ENCODE measurements at places on chromosomes 6 and 20.

- no peak for DNase-seq
Observed at GRCh38 chr6:123785039-123785438, 18.6 kb upstream of the NKAIN2 start.

- no peak for DNase-seq
Observed at GRCh38 chr6:170069611-170070010, 221.3 kb downstream of the DLL1 start.

- no peak for DNase-seq
Observed at GRCh38 chr6:130632897-130633296, 194.3 kb upstream of the SMLR1 start.

GRCh38 chr6:15265787-15266186, 19.9 kb downstream of the JARID2 start:
- DNase-seq, result no peak

DNA sequence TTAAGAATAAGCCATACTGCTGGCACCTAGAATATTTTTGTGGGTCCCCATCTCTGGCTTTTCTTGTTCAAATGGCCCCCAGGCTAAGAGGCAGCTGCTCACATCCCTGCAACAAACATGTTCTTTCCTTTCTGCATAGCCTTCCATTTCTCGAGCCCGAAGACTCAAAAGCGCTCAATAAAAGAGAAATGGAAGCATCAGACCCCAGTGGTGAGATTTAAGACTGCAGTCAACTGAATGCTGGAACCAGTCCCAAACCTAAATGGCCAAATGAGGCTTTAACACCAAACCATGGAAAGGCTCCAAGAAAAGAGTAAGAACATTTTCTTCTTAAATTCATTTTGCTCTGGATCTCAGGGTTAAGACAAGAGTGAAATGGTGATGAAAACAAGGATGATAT, 122.1 kb upstream of the TRAF3IP2 start:
- no peak for DNase-seq

- DNase-seq, result no peak
Observed at GRCh38 chr6:9308284-9308683, 872.9 kb upstream of the SLC35B3 start.

- no peak for DNase-seq
Observed at GRCh38 chr6:155543166-155543847, 87.7 kb upstream of the NOX3 start.

DNA sequence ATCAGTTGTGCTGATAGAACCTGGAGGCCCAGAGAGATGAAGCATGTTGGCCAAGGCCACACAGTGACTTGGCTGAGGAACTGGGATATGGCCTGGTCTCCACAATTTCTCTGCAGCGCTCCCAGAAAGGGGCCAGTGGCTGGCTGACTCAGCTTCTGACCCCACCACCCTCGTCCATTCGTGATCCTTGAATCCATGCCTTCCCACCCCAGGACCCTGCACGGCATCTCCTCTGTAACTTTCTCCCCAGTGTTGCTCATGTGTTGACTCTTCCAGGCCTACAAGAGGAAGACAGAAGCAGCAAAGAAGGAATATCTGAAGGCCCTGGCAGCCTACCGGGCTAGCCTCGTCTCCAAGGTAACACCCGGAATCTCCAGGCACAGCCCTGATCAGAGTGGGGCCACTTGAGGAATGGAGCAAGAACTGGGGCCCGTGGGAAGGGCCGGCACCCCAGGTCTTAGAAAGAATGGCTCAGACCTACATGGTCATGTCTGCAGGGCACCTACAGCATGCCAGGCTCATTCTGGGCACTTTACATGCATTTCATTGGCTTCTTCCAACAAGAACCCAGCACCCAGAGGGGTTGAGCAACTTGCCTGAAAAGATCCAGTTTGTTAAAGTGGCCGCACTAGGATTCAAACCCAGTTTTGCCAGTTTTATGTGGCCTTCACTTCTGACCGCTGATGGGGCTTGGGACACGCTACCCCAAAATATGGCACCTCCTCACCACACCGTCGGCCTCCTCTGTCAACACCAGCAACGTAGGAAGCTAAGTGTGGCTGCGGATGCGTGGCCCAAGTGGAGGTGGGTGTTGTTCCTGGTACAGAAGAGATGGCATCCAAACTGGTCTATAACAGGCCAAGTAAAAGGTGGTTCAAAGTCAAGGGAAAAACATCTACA, 122.2 kb downstream of the JPH2 start:
- no peak for DNase-seq

DNA sequence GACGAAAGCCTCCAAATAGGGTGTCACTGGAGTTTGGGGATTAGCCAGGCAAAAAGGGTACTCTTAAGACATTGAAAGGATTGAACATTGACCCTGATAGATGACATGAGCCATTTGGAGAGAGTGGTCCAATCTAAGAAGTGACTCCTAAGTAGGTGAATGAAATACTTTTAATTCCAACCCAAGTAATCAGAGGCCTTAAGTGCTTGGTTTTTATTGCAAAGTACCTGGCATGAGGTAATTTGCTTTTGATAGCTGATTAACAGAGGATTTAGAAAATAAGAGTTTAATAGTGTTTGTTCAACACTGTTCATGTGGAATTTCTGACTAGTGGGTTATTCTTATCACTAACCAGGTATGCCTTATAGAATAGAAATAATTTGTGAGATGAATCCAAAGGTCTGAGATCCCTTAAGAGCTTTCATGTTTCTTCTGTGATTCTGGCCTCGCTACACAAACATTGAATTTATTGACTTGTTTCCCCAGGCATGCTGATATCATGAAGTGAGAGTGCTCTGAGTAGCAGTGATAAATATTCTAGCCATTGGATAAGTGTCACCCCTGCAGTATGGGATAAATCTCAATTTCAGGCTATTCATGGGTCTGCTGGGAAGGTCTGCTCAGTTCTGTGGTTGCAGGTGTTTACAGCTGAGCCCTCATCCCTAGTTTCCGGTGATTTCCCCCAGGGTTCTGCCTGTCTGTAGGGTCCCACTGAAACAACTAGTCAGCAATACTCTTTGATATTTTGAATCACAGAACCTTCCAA, 6.5 kb downstream of the NCOA7 start:
- DNase-seq, result no peak

- no peak for DNase-seq
Observed at GRCh38 chr6:6217855-6218758, 102.4 kb downstream of the F13A1 start.

- no peak for DNase-seq
Observed at GRCh38 chr20:61249626-61250025, 2.4 kb upstream of the CDH4 start.

GRCh38 chr6:25519856-25520255, 132.2 kb upstream of the SCGN start:
- DNase-seq, result no peak

- no peak for DNase-seq
Observed at GRCh38 chr20:56400001-56400640, 7.7 kb downstream of the CSTF1 start.

GRCh38 chr6:18284261-18284660, 19.9 kb upstream of the DEK start:
- DNase-seq, result no peak

DNA sequence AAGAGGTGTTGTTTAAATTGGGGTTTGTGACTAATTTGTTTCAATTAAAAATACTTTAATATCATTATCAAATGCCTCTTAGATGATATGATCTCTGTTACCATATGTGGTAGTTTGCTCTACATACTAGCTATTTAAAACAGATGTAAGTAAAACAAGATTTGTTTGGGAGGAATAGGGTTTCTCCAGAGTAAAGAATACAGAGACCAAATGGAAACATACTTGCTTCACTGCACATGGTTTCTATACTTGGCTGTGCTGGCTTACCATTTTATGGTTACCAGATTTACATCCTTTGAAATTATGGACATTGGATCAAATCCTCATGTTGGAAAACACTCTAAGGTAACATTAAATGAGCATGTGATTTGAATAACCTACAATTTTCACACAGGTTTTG, 588.3 kb downstream of the CD109 start:
- DNase-seq, result no peak

DNA sequence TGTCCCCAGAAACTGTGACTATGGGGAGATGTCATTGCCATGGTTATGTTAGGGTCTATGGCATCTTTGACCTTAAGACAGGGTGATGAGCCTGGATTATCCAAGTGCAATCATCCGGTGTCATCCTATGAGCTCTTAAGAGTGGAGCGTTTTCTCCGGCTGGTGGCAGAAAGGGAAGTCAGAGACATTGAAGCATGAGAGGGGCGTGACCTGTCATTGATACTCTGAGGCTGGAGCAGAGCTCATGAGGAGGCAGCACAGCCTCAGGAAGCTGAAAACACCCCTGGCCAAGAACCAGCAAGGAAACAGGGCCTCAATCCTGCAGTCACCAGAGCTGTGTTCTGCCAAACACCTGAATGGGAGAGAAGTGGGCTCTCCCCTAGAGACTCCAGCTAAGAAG, 59.6 kb downstream of the ANKRD60 start:
- no peak for DNase-seq

GRCh38 chr6:82419859-82420258, 56.2 kb downstream of the TPBG start:
- no peak for DNase-seq

DNA sequence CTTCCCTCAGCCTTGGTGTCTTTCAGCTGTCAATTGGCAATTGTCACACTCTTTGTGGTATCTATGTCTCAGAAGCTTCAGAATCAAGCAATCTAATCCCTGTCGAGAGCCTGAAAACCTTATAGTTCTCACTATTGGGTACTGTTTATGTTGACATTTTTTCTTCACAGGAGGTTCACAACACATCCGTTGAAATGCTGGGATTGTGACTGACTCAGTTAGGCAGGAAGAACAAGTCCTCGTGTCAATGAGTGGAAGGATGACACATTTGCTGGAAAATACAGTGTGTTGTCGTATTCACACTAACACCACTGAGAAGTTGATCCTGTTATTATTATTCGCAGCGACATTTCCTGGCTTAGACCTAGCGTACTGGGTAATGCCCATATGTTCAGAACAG, 163.9 kb upstream of the CITED2 start:
- no peak for DNase-seq

GRCh38 chr6:135161411-135162395, 19.4 kb upstream of the MYB start:
- DNase-seq, result no peak

- DNase-seq, result no peak
Observed at GRCh38 chr6:149897855-149898744, at the start of gene RAET1E. TSS of gene RAET1E (minus strand) at chr6:149898113. CDS start at chr6:149890901, 7,212 bp downstream.

DNA sequence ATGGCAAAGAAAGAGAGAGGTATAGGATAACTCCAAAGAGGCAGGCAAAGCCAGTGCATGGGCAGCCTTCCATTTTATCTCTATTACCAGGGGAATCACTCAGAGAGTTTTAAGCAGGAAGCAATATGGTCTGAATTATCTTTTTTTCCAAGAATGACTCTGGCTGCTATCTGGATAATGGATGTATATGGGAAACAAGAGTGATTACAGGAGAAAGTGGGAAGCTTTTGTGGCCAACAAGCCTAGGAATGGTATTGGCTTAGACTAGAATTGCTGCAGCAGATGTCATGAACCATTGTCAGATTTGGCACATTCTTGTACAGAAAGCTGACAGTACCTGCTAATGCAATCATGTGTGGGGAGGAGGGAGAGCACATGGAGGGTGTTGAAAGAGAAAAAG, 73.0 kb upstream of the BTBD3 start:
- no peak for DNase-seq

GRCh38 chr6:168908166-168908565, 345.5 kb downstream of the THBS2 start:
- no peak for DNase-seq

DNA sequence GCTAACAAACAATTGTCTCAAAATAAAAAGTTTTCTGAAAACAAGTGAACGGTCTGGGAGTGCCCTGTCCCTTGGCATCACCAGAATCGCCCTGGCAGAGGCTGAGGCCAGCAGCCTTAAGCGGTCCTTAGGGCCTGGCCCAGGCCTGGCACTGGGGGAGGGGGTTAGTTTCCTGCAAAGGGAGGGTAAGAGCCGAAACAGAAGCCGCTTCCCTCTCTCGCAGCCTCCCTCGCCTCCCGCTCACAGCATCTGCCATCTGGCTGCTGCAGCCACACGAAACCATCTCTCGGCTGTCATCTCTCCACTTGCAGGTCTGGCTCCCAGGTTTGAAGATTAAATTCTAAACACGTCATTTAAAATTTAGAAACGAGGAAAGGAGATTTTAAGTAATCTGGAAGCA, 31.5 kb downstream of the PMEPA1 start:
- DNase-seq, result no peak

GRCh38 chr6:47571488-47571887, 93.9 kb downstream of the CD2AP start:
- no peak for DNase-seq

- DNase-seq, result no peak
Observed at GRCh38 chr6:15073344-15073789, 172.5 kb upstream of the JARID2 start.

- no peak for DNase-seq
Observed at GRCh38 chr6:38686270-38687042, 16.5 kb downstream of the GLO1 start.

- DNase-seq, result no peak
Observed at GRCh38 chr20:8757146-8757545, 311.7 kb upstream of the PLCB4 start.

DNA sequence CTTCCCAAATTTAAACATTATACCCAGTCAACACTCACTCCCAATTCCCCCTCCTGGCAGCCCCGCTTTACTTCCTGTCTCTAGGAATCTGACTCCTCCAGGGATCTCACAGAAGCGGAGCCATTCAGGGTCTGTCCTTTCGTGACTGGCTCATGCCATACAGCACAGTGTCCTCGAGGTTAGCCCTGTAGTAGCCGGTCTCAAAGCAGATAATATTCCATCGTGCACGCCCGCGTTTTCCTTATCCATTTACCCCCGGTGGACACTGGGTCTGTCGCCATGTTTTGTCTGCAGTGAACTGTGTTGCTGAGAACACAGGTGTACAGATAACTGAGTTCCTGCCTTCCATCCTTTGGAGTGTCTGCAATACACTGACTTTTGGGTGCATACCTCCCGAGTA, 95.3 kb downstream of the TTLL2 start:
- DNase-seq, result no peak

GRCh38 chr6:241336-241865, 50.9 kb upstream of the DUSP22 start:
- DNase-seq, result no peak

DNA sequence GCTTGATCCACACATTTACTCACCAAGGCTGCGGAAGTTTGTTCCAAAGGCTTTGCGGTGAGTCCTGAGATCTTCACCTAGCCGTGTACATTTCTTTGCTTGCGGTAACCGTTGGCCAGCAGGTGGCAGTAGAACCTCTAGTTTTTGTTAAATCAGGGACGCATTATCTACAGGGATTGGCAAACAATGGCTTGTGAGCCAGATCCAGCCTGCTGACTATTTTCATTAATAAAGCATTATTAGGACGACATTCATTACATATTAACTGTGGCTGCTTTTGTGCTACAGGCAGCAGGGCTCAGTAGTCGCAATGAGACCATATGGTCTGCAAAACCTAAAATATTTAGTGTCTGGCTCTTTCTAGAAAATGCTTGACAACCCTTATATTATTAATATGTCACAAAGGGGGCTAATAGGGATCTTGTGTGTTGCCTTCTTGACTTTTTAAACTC, 174.1 kb downstream of the DOK5 start:
- DNase-seq, result no peak

Data from cortex of kidney (tissue), 1 donor.